ENCODE measurements at places on chromosomes 7 and 10.
A peak's percentile ranks its signal among the peaks of the same experiment; 100 is the strongest.

GRCh38 chr7:131057015-131057793 is 270.5 kb upstream of the MKLN1 start:
- no peak for DNase-seq

GRCh38 chr7:40704172-40704571 is 569.4 kb downstream of the SUGCT start:
- no peak for DNase-seq

- DNase-seq: no peak
Measured at GRCh38 chr7:16398146-16399017, 23.0 kb downstream of the CRPPA start.

DNA sequence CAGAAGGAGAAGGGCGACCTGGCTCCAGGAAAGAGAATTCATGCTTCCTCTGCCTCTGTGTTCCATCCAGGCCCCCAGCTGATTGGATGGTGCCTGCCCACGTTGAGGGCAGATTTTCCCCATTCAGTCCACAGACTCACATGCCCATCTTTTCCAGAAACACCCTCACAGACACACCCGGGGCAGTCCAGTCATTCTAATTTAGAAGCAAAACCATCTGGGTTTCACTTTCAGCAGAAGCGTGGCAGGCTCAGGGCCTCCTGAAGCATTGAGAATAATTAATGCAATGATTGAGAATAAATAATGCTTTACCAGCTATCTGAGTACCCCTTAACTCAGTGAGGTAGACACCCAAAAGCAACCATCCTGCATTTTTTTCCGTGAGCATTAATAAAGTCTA is 30.2 kb upstream of the CREB5 start:
- DNase-seq: no peak

DNA sequence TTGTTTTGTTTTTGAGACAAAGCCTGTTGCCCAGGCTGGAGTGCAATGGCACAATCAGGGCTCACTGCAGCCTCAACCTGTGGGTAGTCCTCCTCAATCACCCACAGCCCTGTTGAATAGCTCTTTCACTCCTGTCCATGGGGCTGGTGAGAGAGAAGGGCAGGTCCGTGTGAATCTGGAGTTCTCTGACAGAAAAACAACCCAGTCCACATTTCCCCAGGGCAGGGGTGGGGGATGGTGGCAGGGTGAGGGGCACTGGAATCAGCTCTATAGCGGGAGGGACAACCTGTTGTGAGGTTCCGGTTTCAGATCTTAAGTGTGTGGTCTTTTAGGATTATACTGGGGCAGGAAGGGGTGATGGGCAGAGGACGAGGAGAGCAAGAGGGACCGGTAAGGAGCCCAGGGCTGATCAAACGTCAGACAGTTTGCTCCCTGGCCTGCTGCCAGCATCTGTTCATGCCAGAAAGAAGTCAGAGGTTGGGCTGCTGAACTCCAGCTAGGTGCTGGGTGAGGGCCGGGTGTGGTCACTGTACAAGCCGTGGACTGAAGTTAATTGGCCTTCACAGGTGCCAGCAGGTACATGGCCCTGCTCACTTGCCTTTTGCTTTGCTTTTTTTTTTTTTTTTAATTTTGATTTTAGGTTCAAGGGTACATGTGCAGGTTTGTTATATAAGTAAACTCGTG is 33.2 kb upstream of the MKRN1 start:
- peak; percentile 46 for DNase-seq

GRCh38 chr7:128879939-128880746 is 17.5 kb downstream of the ATP6V1F start:
- DNase-seq: peak; percentile 66

- DNase-seq: no peak
Measured at GRCh38 chr10:43940898-43941837, 292.5 kb upstream of the ZNF32 start.

DNA sequence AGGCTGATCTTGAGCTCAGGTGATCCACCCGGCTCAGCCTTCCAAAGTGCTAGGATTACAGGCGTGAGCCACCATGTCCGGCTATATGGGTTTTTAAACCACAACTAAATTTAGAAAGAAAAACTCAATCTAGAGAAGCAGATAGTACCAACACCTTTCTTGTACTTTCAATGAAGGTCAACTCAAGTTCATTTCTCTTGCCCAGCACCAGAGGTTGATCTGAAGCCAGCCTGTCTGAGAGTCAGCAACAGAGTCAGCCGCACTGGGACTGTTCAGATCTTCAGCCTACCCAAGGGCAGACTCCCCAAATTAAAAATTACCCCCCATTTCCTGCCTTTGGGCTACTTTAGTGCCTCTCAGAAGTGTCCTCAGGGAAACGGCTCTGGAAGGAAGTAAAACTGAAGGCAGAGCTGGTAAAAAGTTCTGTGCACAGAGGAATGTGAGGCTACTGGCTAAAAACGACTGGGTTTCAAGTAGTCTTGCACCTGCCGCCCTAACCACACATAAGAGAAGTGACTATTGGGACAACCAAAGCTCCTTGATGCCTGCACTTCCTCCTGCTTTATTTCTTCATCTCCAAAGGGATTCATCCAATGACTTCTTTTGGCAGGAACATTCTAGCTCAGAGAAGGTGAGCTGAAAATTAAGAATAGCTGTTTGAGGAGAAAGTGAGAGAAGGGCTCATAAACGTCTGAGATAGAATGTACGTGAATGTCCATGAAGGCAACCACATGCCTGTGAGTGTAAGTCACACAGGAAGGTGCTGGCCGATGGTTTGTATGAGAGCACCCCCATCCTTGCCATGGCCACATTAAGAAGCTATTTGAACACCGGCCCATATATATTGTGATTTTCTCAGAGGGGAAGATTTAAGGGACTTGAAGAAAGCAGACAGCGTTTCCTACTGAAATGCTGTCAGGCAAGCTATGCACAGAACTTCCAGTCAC is 142.4 kb upstream of the PRR15 start:
- DNase-seq: no peak

DNA sequence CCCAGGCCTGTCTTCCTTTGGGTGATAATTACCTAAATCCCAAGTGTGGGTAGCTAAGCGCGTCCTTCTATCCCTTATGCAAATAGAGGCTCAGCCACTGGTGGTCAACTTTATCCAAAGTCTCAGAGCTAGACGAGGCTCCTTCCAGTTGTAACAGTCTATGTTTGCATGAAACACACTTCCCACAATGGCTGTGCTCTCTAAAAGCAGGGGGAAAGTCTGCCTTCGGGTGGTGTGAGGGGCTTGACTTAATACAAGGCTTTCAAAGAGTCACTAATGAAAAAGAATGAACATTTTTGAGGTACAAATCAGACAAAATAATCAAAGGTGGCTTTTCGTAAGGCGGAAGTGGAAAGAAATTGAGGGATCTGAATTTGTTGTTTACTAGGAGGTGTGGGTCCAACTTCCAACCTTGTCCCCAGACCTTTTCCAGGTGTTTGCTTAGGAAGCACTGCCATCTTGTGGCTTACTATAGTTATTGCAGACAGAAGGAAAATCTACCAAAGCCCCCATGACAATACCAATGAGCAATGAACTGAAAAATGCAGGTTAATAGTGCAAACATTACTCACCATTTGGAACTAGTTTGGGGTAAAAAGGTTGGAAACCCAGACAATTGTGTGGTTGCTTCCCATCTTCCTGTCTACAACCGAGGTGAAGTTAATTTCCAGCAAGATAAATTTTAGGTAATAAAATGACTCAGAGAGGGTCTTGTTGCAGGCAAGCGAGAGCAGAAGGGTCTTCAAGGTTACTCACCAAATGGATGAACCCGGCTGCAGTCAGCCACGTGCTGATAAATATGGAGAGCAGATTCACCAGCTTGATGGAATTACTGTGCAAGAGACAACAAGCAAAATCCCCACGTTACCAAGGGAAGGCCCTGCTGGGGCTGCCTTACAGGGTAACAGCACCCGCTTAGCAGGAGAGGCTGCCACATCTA is 525.7 kb downstream of the KCNMA1 start:
- no peak for DNase-seq

GRCh38 chr7:1603346-1604225 is 33.8 kb upstream of the PSMG3 start:
- DNase-seq: no peak

DNA sequence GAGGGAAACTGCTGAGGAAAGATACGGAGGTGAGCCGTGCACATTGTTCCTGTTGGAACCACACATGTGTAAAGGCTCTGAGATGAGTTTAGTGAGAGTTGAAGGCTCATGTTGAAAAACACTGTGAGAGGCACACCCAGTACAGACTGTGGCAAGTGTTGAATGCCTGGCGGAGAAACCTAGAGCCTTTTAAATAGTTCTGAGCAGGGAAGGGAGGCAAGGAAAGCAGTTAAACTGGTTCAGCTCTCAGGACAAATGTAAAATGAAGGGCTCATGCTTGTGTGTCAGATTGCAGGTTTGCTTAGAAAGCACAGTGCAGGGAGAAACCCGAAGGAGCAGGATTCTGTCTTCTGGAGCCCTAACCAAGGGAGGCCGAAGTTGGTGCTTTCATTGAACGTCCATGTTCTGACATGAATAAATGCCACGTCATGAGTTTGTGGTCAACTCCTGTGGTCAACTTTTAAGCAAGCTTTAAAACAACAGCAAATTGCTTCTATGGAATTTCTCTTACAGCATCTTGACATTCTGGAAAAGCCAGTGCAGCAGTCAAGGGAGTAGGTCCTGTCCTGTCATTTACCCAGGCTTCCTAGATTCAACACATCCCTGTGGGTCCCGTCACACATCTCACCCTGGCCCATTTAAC is 650.9 kb upstream of the GALNT17 start:
- no peak for DNase-seq

DNA sequence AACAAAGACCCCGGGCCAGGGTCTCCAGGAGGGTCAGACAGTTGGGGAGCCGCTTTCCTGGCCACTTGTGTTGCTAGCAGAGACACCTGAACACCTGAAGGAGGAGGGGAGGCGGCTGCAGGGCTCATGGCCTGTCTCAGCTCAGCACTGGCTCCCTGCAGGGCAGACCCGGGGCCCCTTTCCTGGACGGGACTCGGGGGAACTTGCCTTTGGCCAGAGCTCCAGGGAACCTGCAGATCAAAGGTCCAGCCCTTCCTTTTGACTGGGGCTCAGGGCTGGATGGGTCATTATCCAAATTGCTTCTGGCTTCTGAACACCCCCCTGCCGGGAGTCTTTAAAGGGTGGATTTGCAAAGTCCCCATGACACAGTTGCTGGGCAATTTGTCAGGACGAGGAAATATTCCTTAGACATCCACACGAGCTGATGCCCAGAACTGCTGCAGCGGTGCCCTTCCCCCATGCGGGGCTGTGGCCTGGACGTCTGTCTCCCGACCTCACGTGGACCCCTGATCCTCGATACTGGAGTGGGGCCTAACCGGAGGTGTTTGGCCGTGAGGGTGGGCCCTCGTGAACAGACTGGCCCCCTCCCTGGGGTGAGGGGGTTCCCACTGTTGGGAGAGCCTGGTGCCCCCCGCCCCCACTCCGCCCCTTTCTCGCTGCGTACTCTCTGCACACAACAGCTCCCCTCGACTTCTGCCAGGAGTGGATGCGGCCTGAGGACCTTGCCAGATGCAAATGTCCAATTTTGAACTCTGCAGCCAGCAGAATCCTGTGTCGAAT is 194.3 kb downstream of the ELFN1 start:
- no peak for DNase-seq

DNA sequence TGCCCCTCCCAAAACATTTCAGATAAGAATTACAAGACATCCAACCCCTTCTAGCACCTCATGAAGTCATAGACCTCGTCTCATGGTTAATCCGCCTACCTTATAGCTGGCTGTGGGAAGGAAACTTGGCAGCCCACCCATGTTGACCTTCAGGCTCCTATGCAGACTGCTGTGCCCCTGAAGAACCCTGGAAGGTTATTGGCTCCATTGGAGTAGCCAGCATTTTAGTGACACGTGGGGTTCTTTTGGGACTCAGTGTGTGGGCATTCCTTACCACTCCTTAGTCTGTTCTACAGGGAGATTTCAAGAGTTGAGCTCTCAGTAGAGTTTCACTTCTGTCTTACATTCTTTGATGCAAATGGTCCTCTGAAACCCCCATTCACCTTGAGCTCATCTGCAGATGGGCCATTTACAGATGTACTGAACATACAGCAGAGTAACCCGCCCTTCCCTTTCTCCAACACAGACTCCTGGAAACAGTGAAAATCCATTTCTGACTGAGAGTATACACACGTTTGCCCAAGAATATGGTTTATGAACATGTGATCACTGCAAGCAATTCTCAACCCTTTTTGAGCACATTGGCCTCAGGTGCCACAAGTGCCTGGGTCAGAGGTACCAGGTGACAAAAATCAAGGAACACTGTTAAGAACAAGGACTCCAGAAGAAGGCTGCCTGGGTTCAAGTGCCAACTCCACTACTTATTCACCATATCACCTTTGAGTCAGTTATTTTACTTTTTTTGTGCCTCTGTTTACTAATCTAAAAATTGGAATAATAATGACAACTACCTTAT is 54.0 kb upstream of the HECW1 start:
- no peak for DNase-seq

DNA sequence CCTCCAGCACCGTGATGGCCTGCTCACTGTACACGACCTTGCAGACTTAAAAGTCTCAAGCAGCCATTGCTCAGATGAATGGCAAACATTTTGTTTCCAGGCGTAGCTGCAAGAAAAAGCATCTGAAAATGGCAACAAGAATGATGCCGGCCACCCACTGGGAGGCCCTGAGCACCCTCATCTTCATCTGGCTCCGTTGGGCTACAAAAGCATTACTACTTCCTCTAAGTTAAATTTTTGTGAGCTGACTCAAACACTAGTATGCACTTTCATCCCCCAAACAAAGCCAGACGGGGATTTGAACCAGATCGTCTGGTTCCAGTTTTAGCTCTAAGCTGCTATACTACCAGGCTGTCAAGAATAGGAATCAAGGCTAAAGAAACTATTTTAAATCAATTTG is 116.6 kb upstream of the CDK1 start:
- DNase-seq: no peak

DNA sequence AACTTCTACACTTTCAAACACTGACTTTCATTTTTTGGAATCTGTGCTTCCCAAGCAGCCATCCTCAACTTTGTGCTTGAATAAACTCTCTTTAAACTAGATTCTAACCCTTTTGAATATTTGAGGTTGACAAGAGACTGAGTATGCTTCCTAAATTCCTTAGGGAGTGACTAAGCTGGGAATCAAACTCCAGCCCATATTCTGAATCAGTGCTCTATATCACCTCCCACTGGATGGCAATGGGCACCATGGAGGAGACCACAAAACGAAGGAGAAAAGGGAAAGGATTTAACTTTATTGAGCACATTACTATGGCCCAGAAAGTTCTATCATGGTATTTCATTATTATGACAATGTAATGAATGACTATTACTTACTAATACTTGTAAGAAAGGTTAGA is 17.2 kb upstream of the SLC26A4 start:
- no peak for DNase-seq
